ENCODE measurements at places on chromosomes 1 and 21.

DNA sequence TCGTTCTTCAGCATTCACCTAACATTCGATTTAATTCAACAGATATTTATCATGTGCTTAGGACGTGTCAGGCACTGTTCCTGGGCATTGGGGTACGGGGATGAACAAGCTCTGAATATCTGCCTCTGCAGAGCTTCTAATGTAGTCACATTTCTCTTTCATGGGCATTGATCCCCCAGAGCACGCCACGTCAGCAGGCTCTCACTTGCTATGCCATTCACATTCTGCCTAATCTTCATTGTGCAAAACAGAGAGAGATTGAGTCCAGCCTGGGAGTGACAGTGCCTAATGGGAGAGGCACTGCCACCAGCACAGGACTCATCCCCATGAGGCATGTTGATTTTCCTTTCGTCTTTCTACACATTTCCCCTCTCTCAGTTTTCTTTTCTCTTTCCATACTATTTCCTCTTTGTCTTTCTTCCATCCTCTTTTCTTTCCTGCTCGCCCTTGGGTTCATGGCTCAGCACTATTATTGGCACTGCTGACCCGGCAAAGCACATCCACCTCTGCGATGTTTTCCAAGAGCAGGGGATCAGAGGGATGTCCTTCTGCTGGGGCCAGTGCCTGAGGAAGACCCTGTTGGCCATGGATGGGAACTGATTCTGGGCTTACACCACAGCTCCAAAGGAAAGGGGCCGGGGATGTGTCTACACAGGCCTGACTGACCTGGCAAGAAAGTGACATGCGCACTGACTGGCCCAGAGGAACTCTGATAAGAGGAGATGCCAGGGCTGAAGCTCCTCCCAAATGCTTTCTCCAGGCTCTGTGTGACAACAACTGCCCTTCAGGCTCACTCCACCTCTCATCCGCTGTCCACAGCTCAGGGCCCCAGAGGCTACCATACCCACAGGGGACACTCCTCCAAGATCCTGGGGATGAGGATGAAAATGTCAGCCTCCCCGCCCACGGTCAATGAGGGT is 195.9 kb downstream of the TOMM20 start:
- H3K27me3 ChIP-seq, result peaks cover 2% of the 10 kb centered on the region
- no peak overlapping the region for H3K27ac ChIP-seq
- no peak overlapping the region for H3K4me3 ChIP-seq

DNA sequence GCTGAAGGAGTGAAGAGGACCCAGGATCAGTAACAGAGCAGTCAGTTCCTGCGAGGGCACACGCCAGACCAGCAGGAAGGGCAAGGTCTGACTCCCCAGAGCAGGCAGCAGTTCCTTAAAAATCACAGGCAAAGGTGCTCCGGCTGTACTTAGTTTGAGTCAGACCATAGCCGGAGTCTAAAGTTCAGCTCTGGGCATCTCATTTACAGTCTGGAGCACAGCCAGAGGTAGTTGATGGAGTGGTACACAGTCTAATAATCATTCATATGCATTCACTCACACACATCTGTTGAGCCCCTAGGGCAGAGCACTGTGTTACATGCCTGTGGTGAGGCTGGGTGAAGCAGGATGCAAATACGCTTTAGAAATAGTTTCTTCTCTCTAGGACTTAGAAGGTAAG is 7.3 kb upstream of the AMIGO1 start:
- no peak overlapping the region for H3K4me3 ChIP-seq
- no peaks in the 10 kb centered on the region for H3K36me3 ChIP-seq
- H3K27me3 ChIP-seq, result peaks cover 3% of the 10 kb centered on the region
- no peaks in the 10 kb centered on the region for H3K4me1 ChIP-seq
- DNase-seq, result no peak
- no peak overlapping the region for H3K27ac ChIP-seq

DNA sequence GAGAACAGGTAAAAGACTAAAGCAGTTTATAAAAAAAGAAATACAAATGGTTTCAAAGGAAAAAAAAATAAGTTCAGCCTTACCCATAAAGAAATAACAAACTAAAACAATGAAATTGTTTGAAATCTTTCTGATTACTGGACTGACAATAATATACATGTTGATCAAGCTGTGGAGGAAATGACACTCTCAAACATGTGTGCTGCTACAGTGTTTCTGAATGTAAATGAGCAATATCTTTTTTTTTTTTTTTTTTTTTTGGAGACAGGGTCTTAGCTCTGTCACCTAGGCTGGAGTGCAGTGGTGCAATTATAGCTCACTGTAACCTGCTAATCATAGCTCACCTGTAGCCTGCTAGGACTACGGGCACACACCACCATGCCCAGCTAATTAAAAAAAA is 6.5 kb downstream of the EPS15 start:
- H3K4me3 ChIP-seq, result no peak overlapping the region
- no peak overlapping the region for H3K27ac ChIP-seq
- DNase-seq, result no peak
- H3K27me3 ChIP-seq, result no peaks in the 10 kb centered on the region
- peaks cover 64% of the 10 kb centered on the region for H3K4me1 ChIP-seq

DNA sequence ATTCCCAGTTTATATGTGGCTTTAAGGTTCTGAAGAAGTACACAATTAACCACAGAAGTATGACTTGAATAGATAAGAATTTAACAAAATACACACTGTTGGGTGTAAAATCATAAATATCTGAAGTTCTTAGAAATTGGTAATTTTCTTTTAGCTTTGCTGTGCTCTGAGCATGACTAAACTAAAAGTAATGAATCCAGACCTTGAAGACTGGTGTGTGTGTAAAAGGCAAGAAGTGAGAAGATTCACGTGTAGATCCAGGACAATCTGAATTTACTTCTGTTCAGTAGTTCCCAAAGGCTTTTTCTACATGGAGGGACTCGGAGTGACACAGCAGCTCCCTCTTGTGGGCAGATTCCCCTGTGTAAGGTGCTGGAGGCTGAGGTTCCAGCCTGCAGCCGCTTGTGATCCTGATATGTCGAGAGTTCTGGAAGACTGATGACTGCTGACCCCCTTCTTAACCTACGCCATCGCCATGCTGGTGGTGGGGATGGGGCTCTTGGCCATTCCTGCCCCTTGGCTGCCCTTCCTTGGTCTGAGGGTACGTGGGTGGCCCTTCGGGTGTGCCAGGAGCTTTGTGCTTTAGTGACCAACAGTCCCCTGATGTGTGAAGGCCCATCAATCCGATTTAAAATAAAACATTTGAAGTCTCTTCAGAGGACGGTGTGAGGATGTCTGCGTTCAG is 62.7 kb downstream of the ADARB1 start:
- H3K27me3 ChIP-seq, result peaks cover 2% of the 10 kb centered on the region
- H3K4me1 ChIP-seq, result peaks cover 2% of the 10 kb centered on the region
- no peaks in the 10 kb centered on the region for H3K36me3 ChIP-seq
- no peak overlapping the region for H3K27ac ChIP-seq
- no peak overlapping the region for H3K4me3 ChIP-seq
